ENCODE measurements at places on chromosomes 4 and X.

DNA sequence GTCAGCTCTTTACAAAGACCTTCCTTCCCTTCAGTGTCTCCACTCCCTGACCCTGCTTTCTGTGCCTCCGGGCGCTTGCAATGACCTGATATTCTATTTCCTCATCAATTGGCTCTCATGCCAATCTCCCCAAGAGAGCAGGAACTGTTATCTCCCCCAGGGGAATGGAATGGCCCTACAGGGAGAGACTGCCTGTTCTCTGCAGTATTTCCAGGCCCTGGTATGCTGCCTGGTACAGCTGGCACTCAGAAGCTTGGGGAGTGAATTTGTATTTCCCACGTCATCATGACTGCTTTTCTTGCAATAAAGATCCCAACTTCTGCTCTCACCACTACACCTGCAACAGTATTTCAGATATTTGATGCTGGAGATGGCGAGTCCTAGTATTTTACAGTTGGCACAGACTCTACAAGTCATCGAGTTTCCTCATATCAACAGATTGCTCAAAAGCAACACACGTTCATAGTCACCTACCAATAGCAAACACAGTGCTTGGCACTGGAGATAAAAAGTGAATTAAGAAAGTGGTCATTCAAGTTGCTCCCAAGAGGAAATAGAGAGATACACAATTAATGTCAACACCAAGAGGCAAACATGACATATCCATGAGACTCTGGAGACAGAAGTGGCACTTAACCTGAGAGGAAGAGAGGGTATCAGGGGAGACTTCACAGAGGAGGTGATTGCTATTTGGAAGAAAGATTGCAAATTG, 90.5 kb upstream of the EGFL6 start:
- DNase-seq: no peak

- DNase-seq: no peak
Observed at GRCh38 chr4:14877246-14878225, 124.7 kb upstream of the CPEB2 start.

DNA sequence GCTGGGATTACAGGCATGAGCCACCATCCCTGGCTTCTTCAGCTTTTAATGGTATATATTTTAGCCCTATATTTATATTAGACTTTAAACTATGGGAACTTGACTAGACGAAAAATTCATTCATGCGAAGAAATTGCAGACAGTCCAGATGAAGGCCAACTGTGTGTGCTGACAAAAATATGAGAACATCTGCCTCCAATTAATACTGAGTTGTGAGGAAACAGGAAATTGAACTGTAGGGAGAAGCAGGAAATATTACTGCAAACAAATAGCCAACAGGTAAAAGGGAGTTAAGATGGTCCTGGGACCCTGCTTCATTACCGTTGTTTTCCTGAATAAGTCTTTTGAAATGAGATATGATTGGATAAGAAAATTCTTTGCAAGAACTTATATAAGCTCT, 26.3 kb downstream of the MGARP start:
- no peak for DNase-seq

GRCh38 chrX:31038575-31039326, 33.1 kb downstream of the FTHL17 start:
- DNase-seq: peak; percentile 14

GRCh38 chrX:108019382-108019875, 25.4 kb upstream of the VSIG1 start:
- DNase-seq: no peak

Data from GM20000 (cell line).